ENCODE measurements at places on chromosomes 1 and 21.

- DNase-seq: no peak
These were observed 72.2 kb upstream of the HMCN1 start for GRCh38 chr1:185661971-185662370.

DNA sequence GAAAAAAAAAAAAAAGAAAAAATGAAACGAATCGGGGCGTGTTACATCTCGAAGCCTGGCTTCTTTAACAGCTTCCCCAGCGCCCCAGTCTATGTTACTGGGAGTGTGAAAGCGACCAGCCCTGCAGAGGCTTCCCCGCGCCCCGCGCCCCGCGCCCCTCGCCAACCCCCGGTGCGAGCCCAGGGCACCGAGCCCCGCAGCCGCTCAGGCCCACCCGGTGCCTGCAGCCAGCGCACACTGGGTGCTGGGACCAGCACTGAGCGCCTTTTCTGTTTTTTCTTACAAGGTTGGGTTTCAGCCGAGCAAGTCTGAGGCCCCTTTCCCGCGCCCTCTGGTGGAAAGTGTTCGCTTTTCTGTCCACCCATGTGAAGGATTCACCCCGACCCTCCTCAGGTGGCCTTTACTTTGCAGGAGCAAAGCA is 42.1 kb upstream of the ZNF496 start:
- DNase-seq: peak; percentile 78

DNA sequence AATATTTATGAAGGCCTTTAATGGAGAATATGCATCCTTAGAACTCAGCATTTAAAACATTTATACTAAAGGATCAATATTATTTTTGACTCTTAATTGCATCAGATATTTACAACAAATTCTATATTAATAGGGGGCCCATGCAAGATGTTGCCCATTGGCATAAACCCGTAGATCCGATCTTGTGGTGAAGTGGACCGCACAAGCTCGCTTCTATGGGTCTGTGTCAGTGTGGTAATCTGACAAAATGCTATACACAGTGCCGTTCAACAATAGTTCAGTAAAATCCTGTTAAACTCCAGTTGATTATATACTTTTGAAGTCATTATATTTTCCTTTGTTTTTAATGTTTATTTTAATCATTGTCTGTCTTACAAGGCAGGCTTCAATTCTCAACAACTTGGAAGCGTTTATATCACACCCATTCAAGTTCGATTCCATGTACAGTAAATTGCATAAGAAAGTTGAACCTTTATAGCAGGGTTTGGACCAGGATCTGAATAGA is 809.2 kb downstream of the USP25 start:
- no peak for DNase-seq

DNA sequence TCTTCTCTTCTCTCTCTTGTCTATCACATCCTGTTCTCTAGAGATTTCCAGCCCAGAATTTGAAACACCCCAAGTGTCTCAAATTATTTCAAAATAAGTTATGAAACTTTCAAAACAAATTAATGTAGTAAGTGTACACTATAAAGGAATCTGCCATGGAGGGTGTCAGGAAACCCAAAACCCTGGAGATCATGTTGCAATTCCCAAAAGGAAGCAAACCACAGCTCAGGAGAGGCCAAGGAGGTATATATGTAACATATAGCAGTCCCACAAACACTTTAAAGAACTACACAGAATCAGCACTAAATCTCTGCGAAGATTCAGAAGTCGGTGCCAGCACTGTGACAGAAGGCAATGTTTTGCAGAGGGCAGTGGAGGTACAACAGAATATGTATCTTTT is 26.6 kb downstream of the PTPN14 start:
- no peak for DNase-seq

DNA sequence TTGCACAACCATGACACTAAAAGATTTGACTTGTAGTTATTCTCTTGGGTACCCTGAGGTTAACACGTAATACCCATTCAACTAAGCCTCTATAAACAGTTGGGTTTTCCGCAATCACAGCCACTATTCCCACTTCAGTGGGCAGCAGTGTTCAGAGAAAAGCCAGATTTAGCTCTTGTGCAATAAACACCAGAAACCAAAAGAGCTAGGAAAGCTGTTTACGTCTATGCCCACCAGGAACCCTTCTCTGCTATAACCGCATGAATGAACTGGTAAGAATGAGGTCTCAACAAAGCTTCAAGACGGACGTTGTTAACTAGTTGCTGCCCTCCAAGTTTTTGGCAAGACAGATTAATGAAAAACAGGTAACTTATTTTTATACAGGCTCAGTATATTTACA is 101.3 kb downstream of the SLC45A1 start:
- DNase-seq: no peak

DNA sequence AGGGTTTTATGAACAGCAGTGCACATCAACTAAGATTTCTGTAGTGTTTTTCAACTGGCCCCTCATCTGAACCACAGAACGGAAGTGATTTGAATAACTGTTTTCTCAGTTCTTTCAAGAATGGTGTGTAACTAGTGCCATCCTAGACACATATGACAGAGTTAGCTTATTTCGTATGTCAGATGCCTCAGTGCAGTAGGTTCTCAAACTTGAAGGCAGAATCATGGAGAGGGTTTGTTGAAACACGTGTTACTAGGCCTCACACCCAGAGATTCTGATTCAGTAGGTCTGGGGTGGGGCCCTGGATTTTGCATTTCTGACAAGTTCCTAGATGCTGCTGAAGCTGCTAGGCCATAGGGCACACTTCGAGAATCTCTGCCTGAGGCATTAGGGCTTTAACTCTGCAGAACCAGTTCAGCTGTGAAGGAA is 49.0 kb downstream of the SCCPDH start:
- DNase-seq: no peak

DNA sequence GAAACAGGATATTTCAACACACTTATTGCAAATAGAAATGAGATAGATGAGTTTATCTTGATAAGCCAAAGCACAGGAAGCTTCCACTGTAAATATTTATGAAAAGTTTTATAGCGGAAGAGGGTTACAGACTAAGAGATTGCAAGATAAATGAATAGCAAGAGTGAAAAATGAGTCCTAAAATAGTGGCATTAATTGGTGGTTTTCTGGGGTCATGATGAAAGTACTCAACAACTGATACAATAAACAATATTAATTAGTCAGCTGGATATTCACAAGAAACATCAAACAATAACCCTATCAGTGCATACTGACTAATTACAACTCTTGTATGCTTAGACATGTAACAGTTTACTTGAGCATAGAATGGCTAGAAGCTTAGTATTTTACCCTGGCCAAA is 154.8 kb upstream of the CHODL start:
- DNase-seq: no peak

DNA sequence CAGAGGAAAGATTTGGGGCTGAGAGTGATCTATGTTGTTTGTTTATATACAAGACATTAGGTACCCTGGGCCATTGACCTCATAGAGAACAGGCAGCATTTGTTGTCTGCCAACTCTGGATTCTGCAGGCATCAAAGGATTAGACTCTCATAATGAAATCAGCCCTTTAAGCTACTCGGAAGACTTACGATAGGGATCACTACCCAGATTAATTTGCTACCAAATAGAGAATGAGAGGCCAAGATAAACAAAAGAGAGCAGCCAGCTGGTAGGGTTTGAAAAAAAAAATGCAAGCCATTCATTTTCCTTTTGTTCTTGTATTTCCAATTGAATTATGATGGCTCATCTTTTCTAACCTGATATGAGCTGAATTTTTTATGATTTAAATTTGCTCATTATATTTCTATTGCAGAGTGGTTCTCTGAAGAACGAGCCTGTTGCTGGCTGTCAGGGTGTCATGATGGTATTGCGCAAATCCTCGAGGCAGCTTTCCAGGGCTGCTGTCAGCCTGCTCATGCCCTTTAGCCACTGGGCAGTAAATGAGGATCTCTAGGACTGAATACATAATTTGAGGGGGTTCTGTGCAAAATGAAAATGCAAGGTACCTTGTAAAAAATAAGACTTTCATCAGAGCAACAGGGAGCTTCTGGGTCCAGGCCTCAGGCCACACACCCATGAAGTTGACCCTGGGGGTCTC is 116.4 kb upstream of the KCNJ15 start:
- DNase-seq: no peak

- DNase-seq: no peak
These were observed 3.9 kb upstream of the TNFRSF8 start for GRCh38 chr1:12059226-12059625.

- DNase-seq: no peak
These were observed 10.1 kb upstream of the ERICH3 start for GRCh38 chr1:74683656-74684055.

DNA sequence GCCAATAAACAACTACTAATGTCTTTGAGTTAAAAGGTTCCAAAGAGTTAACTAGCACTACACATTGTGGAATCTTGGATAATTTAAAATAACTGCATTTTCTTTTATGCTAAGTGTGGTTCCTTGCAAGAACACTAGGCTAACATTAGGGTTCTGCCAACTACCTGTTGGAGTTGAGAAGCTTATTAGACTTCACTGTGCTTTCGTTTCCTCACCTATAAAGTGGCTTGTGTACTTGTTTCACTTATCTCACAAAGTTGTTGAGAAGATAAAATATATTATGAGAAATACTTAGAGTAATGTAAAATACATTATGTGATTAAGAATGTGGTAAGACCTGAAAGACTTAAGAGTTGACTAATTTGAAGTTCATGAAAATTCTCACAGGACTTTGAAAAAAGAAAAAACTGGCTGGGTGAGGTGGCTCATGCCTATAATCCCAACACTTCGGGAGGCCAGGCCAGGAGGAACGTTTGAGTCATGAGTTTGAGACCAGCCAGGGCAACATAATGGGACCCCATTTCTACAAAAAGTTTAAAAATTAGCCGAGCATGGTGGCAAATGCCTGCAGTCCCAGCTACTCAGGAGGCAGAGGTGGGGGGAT is 5.6 kb upstream of the RRAGC start:
- DNase-seq: no peak

DNA sequence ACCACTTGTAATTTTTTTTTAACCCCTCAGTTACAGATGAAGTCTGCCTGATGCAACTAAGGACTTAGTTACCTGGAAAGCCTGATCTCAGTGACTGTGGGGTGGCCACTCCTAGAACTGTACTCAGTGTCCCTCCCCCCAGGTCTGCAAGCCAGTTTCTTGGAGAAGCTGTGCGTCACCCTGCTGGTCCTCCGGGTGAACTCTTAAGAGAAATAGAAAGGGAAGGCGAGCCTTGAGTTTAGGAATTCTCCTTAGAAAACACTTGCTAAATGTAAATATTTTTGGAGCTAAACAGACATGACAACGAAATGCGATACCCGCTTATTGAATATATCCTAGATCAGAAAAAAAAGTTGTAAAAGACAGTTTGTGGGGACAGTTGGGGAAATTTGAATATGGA is 730 bp downstream of the SLC16A4 start:
- DNase-seq: no peak

DNA sequence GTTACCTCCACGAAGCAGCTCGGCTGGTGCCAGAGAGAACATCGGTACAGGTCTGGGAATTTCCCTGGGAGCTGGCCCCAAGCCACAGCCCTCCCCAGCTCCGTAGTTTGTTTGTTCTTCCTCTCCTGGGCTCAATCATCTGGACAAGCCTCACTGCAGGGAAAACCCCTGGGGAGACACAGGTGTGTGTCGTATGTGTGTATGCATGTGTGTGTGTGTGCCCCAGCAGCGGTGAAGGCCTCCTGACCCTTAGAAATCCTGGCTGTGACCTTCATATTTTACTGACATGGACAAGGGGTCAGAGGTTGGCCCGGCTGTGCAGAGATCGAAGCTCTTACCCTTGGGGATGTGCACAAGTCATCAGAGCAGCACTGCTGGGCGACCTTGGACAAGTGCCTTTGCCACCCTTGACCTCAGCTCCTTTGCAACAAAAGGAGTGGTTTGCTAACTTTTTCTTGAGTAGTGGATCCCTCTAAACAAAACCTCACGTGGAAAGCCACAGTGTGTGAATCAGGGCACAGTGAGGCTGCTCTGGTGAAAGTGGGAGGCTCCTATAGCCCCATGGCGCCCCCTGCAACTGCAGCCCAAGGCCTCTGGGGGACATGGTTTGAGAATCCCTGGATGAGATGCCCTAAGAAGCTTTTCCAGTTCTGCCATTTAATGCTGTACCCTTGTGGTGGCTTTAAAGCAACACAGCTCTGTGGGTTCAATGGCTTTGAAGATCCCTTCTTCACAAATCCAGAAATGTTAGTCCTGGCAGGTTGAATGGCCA is 12.3 kb upstream of the IL22RA1 start:
- DNase-seq: peak; percentile 28

DNA sequence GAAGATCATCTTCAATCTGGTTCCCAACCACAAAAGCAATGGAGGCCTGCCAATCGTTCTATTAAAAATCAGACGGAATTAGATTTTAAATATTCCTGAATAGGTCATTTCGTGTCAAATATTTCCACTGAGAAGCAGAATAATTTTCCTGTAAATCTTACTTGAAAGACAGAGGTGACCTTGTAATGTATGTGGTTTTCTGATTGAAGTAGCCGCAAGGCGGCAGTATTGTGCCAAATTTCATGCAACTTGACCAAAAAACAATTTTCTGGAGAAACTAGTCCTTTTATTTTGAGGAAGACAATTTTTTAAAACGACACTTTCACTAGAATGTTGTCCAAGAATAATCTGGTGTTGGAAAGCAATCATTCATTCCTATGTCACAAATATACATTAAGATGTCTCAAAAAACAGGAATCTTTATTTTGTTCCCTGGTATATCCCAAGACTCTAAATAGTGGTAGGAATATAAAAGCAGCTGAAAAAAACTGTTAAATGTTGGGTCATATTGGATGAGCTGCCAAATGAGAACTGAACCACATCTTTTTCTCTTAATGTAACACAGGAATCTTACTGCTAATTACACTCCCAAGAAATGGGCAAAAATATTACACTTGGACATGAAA is 33.6 kb downstream of the SPAG17 start:
- DNase-seq: peak; percentile 59

DNA sequence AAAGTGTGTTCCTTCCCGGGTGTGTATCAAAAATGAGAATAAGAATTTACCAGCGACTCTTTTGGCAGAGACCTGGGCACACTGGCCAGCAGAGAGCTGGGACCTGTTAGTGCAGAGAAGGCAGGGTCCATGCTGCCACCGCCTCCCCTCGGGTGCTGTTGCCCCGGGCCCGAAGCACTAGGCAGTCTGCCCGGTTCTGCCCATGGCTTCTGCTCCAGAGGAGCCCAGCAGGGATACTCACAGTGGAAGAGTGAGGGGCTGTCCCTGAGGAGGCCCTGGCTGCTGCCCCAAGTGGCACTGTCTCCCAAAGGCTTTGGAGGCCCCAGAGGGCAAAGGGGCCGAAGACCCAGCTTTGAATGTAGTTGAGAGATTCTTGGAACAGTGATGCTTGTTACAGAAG is 80.5 kb downstream of the MIS18A start:
- DNase-seq: no peak

DNA sequence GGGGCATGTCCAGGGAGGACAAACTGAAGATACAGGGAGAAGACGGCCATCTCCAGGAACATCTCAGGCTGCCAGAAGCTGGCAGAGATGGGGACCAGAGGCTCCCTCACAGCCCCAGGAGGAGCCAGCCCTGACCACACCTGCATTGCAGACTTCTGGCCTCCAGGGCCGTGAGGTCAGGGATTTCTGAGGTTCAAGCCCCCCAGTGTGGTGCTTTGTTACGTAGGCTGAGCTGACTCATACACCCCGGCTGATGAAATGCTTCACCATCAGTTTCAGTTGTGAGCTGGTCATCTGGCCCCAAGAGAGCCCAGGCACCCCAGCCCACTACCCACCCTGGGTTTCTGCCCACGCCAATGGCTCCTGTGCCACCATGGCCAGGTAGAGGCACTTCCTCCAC is 106.4 kb downstream of the SIK1 start:
- DNase-seq: no peak
